ENCODE measurements at places on chromosomes 2 and 18. TPM values are rescaled to one million over a fixed set of nuclear protein-coding genes. Genes with fewer than 3 reads are reported as not detected.

- peak; percentile 89 for ATAC-seq
These were observed 5.5 kb downstream of the TMBIM1 start for GRCh38 chr2:218286570-218287459.

- ATAC-seq, result no peak
These were observed 253.4 kb downstream of the CYP26B1 start for GRCh38 chr2:71894261-71894660.

GRCh38 chr2:188383158-188383557 is 91.5 kb downstream of the GULP1 start:
- no peak for ATAC-seq

DNA sequence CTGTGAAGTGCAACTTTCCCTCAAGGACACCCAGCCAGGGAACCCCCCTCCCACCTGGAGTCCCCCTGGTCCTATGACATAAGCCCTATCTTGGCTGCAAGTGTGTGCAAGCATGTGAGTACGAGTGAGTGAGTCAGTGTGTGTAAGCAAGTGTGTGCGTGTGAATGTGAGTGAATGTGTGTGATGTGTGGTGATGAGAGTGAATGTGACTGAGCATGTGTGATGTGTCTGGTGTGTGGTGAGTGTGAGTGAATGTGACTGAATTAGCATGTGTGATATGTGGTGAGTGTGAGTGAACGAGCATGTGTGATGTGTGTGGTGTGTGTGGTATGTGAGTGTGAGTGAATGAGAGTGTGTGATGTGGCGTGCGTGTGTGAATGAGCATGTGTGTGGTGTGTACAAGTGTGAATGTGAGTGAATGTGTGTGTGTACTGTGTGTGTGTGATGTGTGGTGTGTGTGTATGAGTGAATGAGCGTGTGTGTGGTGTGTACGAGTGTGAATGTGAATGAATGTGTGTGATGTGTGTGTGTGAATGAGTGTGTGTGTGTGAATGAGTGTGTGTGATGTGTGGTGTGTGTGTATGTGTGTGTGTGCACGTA is 68.8 kb upstream of the SMAD7 start:
- ATAC-seq, result no peak

- ATAC-seq, result no peak
These were observed 8.4 kb upstream of the TMEM185B start for GRCh38 chr2:120231564-120231973.

CHRNA1 gene
- total RNA-seq, result not detected

NT5DC4 gene
- not detected for total RNA-seq

CD207 gene
- total RNA-seq, result not detected

Data from gastroesophageal sphincter (tissue), 4 donors.